ENCODE measurements at places on chromosomes 11 and 22.

DNA sequence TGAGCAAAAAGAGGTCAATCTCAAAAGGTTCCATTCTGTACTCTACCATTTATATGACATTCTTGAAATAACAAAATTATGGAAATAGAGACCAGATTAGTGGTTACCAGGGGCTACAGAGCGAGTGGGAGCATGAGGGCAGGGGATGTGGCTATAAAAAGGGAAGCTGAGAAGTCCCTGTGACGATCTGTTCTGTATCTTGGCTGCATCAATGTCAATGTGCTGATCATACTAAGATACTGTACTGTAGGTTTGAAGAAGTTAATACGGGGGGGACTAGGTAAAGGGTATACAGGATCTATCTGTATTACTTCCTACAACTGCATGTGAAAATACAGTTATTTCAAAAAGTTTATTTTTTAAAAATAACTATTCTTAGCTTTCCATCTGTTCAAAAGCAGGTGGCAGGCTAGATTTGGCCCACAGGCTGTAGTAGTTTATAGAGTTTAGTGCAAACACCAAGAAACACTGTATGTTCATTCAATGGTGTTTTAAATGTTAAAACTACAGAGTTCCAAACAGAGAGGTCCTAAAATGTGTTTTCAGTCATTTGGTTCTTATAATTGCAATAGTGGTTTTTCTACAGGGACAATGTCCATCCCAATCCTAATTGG is 78.2 kb downstream of the SMCO4 start:
- DNase-seq = peak; percentile 43

- DNase-seq = no peak
These were observed 15.7 kb upstream of the AMPD3 start for GRCh38 chr11:10439351-10439750.

GRCh38 chr11:21173476-21173875 is 504.1 kb downstream of the NELL1 start:
- DNase-seq = no peak

GRCh38 chr22:36399472-36399778 is 11.7 kb upstream of the MYH9 start:
- no peak for DNase-seq

- no peak for DNase-seq
These were observed 320.4 kb downstream of the CADM1 start for GRCh38 chr11:115183830-115184229.

DNA sequence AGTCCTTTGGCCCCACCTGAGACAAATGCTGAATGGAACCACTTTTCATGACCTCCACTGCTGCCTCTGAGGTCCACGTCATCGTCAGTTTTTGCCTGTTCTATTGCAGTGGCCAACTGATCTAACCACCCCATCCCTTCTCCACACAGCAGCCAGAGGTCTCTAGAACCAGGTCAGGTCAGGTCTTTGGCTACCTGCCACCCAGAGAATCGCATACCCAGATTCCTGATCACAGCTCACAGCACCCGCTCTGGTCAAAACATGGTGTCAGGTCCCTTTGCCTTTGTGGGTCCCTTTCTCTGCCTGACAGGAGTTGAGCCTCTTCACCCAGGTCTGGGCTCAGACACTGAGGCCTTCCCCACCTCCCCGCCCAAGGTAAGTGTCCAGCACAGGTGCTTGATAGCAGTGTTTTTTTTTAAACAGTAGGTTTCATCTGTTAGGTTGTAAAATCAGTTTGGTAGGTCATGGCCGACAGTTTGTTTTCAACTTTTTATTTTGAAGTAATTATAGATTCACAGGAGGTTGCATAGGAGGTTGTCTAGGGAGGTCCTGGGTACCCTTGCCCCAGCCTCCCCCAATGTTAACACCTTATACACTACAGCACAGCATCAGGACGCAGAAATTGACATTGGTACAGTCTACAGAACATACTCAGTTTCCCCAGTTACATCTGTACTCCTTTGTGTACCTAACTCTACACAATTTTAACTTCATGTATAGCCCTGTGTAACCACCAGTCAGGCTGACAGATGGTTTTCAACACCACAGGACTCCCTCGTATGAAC is 6.9 kb downstream of the C22orf39 start:
- no peak for DNase-seq

- DNase-seq = no peak
These were observed 47.4 kb downstream of the MED15 start for GRCh38 chr22:20554824-20555223.

GRCh38 chr11:5955586-5955985 is 12.7 kb downstream of the OR56A5 start:
- no peak for DNase-seq

- no peak for DNase-seq
These were observed 3.4 kb downstream of the BSX start for GRCh38 chr11:122978299-122978620.

DNA sequence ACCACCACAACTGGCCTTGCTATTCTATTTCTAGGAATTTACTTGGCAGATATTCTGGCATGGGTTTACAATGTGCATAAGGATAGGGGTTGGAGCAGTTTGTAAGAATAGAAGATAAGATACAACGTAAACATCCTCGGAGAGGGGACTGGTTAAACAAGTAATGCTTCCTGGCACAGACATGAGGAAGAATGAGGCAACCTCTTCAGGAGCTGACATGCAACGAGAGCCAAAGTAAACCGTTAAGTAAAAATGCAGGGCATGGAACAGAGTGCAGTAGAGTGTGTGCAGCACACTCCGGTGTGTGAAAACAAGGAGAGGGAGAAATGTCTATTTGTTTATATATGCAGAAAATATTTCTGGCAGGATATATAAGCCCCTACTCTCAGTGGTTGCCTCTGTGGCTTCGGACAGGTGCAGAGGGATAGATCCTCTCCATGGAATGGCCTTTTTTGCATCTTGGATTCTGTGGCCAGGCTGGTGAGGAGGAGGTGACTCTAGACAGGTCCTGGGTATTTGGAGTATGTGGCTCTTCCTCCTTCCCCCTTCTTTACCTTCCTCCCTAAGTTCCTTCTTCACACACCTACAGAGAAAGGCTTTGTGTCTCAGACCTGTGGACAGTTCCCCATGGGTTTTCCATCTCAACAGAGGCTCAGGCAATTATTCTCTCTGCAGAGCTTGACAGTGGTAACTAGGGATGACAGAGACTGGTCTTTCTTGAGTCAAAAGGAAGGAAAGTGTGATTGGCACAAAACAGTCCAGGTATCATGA is 2.5 kb downstream of the RAB36 start:
- DNase-seq = no peak

- DNase-seq = peak; percentile 30
These were observed 125.6 kb downstream of the APIP start for GRCh38 chr11:34790620-34791019.

DNA sequence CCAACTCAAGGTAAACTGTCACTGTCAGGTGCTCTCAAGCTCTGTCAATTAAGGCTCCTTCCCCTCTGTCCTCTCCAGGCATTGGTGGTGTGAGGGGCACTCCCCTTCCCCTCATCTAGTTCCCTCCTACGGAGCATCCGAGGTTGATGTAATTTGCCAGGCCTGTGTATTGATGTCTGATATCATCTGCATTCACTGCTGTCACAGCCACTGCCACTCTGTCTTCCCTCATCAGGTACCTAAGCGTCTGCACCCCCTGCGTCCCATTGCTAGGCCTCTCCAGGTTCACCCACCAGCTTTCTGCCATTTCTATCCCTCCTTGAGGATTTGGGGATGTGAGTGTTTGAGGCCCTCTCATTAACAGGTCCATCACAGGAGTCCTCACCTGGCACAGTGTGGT is 50.0 kb upstream of the SYT13 start:
- DNase-seq = no peak

DNA sequence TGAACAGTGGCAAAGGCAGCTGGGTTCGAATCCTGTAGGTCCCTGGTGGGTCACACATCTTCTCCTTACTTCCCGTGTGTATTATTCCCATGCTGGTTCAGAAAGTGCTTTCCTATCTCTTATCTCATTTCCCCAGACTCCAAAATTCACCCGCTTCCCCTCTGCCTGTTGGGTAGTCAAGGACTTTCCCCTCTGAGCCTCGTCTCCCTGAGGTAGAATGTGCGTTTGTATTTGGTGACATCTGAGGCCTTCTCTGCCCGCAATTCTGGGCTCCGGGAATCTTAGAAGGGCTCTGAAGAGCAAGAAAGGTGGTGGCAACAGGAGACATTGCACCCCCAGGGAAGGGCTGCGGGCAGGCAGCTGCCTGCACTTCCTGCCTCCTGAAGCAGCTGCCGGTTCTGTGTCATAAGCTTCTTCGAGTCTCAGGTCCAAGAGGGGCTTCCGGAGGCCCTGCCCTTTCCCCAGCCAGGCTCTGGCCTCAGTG is 5.9 kb downstream of the LRRC32 start:
- peak; percentile 52 for DNase-seq

GRCh38 chr11:91926965-91927364 is 297.7 kb upstream of the FAT3 start:
- no peak for DNase-seq

- DNase-seq = no peak
These were observed 40.1 kb upstream of the CARD18 start for GRCh38 chr11:105179542-105180278.

All from Kasumi-1 (cell line).